Stimulated activated CD8-positive, alpha-beta memory T cell treated with anti-CD3 and anti-CD28 coated beads, Interleukin-7, amount 100 ng/mL, for 24 hours (primary cell): ENCODE measurements at places on chromosomes 7 and 10.

- no peak for DNase-seq
These were observed 234.3 kb downstream of the COBL start for GRCh38 chr7:51082096-51082840.

- no peak for DNase-seq
These were observed 33.7 kb downstream of the ZNF775 start for GRCh38 chr7:150412518-150413488.

GRCh38 chr7:12030116-12030515 is 181.0 kb upstream of the TMEM106B start:
- DNase-seq: no peak

GRCh38 chr10:62393237-62393636 is 19.1 kb downstream of the ZNF365 start:
- DNase-seq: no peak
